ENCODE measurements at places on chromosomes 3 and 15. TPM values are rescaled to one million over a fixed set of nuclear protein-coding genes. Genes with fewer than 3 reads are reported as not detected.

DNA sequence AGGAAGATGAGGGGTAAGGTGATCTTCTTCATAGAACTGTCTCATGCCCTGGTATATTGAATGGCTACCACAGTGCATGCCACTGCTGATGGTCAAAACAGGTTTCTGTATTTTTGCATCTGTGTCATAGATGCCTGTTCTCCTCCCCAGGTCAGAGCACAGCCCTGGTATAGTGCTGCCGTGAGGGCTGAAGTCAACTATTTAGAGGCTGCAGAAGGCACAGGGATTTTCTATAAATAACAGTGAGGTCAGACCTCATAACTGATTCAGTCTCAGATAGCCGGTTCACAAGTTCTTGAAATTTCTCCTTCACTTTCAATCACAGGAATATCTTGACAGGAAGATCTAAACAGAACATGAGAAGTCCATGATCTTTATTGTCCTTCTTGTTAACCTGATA is 99.2 kb upstream of the NUDT16 start:
- DNase-seq = no peak

GRCh38 chr15:50100486-50100885 is 18.5 kb downstream of the ATP8B4 start:
- no peak for DNase-seq

DNA sequence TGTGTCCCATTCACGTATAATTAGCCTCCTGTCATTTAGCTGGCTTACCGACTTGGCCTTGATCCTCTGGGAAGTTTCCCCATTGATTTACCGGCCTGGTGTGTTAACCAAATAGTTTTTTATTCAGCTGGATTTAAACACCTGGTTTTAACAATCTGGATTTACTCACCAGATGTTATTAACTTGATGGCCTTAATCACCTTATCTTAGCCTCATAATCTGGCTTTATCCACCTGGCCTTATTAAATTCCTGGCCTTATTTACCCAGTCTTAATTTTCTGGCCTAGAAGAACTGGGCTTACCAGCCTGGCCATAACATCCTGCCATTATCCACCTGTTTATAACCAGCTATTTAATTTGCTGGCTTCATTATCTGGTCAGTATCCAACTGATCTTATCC is 89.9 kb downstream of the IL12A start:
- no peak for DNase-seq

- no peak for DNase-seq
Measured at GRCh38 chr3:178971614-178972013, 100.0 kb downstream of the ZMAT3 start.

DNA sequence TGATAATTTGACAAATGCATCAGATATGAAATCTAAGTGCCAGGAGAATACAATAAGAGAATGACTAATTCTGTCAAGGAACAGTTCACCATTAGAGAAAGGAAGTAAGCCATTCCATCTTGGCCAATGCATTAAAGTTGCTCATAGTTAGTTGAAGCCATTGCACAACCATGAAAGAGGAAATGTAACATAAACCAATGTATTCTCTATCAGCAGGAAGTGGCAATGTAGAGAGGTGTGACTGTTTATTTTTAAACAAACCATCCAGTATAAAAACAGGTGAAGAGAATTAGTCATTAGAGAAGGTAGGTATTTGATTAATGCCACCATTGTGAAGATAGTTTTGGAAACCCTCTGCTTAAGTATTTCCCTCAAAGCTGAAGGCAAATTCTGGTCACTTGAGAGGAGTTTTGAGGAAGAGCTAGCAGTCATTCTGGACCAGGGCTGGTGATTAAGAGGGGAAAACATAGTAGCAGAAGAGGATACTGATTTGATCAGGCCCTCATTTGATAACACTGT is 10.7 kb upstream of the ANXA2 start:
- no peak for DNase-seq

DNA sequence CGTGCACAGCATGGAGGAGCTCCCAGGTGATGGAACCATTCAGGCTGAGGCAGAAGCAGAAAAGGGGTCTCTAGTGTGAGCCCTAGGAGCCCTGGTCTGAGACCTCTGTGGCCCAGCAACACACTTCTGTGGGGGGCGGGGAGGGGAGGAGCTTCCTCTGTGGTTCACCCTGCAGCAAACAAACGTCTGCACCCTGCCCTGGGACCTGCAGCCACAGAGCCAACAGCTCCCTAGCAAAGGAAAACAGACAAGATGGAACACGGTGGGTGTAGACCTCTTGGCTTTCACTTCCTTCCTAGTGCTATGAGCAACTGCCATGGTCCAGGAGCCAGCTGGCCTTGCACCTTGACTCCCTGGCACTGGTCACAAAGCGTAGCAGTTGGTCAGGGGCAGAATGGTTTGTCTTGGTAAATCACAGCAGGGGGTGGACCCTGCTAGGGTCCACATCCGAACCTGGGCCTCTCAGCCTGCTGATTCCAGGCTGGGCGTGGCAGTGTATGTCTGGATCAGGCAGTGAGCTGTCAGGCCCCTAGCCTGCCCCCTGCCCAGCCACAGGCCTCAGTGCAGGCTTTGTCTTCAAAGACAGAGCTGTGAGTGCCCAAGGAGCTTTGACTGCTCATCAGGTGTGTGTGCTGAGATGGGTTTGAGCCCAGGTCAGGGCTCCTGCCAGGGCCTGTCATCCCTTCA is 6.7 kb downstream of the AMIGO3 start:
- no peak for DNase-seq

GRCh38 chr3:39443530-39443929 is 23.9 kb upstream of the MOBP start:
- DNase-seq = no peak

DNA sequence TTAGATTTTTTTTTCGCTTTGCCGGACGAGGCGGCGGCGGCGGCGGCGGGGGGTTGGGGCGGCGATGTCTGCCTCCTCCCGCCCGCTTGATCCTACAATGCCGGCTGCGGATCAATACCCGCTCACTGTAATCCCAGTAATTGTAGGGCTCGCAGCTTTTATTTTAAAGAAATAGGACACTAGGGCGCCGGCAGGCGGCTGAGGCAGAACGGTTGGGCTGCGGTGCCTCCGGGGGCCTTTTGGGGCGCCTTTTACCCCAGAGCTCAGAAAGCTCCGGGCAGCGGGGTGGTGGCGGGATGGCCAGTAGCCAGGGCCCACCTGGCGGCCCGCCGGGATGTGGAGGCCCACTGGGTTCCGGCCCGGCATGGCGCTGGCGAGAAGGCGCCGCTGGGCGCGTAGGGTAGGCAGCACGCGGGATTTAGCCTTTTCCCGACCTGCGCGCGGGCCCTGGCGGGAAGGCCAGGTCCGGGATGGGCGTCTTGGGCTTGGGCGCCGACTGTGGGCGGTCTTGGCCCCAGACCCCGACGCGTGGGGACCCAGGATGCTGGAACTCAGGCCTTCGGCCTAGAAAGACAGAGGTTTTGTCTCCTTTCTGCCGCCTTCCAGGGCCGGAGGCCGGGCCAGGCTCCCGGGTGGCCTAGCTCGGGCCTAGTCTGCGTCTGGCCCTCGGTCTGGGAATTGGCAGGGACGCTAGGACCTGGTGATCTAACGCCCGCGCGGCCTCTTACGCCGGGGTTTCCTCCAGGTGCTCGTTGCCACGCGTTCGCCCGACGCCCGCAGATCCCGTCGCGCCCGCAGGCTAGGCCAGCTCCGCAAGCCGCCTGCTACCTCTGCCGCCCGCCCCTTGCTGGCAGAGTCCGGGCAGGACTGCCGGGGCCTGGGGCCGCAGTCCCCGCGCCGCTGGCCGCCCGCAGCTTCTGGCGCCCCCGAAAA is 15.5 kb upstream of the ONECUT1 start:
- DNase-seq = no peak

DNA sequence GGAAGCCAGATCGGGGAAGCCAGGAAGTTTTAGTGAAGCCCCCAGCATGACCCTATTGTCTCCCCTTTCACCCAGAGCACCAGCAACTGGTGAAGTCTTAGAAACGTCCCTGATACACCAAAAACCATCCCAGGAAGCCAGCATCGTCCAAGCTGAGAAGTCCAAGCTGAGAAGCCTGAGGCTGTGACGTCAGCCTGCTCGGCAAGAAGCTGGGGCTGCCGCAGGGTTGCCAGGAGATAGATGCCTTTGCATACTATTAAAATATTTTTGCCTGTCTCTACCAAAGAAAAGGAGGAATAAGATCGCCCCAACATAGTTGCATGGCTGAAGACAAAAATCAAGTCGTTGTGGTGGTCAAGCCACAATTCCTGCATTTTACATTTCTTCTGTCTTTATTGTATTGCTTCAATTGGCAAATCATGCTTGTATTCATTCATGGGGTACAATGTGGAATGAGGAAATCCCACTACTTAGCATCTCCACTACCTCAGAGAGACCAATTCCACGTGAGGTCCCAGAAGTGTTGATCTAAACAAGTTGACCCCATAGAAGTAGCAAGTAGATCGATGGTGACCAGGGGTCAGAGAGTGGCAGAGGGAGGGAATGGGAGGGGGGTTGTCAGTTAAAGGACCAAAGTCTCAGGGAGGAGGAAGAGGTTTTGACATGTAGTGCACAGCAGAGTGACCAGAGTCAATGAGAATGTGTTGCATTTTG is 19.6 kb upstream of the EMC3 start:
- no peak for DNase-seq

DNA sequence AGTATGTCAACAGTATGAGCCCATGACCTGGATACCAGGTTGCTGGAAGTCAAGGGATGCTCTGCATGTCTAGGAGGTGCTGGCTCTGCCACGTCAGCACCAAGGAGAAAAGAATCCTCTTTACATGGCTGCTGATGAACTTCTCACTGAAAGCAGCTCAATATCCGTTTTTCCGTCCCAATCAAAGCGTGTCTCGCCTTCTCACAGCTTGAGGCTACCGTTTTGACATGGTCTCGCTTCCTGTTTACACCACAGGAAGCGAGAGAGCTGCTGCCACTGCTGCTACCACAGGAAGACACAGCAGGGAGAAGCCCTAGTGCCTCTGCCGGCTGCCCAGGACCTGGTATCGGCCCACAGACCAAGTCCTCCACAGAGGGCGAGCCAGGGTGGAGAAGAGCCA is 27.3 kb downstream of the STARD5 start:
- DNase-seq = no peak

- peak; percentile 68 for DNase-seq
Measured at GRCh38 chr15:73700041-73700842, 16.1 kb downstream of the CD276 start.

DNA sequence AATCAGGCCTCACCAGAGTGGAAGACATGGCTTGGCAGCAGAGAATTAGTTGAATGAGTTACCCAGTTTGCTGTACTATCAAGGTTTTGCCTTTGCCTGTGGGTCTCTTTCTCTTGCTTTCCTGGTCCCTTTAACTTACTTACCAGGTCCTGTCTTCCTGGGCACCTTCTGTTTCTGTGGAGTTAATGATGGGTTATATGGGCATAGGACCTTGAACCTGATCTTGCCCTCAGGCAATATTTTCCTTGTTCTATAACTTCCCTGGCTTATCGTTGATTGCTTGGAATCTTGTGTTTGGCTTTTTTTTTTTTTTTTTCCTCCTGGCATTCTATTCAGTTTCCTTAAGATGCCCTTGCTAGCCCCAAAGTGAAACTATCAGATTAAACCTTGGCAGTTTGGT is 106.8 kb downstream of the HHLA2 start:
- DNase-seq = no peak

- no peak for DNase-seq
Measured at GRCh38 chr3:87082796-87083440, 92.0 kb upstream of the VGLL3 start.

GRCh38 chr3:27686642-27687041 is 35.5 kb downstream of the EOMES start:
- DNase-seq = no peak

- no peak for DNase-seq
Measured at GRCh38 chr3:161275919-161276318, 54.8 kb downstream of the NMD3 start.

DNA sequence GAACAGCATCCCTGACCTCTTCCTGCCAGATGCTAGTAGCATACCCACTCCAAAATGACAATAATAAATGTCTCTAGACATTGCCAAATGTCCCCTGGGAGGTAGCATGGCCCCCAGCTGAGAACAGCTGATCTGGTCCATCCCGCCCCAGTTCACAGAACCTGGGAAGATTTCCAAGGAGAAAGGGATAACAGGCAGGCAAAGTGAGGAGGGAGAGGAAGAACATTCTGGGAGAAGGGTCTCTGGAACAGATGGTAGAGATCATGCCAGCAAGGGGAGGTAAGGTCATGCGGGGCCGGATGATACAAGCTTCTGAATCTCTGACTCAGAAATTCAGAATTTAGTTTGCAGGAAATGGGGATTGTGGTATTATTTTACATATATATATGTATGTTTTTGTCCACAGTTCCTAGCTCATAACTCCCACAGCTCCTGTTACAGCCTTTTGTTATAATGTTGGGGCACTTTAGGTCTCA is 192.7 kb downstream of the SUCLG2 start:
- no peak for DNase-seq

DNA sequence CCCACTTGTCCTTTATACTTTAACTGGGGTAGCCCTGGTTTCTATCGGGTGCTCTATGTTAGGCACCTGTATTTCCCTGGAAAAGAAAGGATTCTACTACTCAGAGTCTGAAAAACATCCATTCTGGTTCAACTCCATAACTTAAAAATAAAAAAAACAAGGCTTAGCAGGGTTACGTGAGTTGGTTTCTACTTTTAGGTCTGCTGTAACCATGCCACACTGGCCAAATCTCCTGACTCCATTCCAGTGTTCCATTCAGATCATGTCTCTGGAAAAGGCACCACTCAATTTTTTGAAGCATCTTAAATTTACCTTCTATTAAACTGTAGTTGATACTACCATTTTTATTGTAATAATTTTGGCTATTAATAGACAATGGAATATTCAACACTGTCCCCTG is 62.1 kb downstream of the CAPN3 start:
- no peak for DNase-seq

DNA sequence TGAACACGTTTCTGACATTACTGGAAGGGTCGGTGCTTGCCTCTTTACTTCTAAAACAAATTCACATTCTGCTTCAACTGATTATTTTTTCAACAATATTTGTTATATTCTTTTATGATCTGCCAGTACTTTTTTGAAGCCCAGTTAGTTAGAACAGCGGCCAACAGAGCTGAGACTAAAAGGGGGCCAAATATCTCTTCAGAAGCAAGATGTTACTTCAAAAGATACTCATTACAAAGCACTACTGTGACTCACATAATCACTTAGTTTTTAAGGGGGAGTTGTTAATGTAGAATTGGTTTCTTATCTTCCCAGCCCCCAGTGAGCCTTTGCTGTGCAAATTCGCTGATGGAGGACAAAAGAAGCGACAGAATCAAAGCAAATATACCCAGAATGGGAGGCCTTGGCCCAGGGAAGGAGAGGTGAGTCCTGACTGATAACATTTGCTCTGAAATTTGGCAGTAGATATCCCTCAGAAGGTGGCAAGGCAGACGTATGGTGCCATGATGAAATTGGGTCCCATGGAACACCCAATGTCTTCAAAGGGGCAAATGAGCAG is 587.8 kb downstream of the RBMS3 start:
- no peak for DNase-seq

- DNase-seq = no peak
Measured at GRCh38 chr3:191470545-191470944, 9.6 kb downstream of the PYDC2 start.

The CDCP1 gene
- 1.8 TPM for polyA plus RNA-seq

The KY gene
- 1.5 TPM for polyA plus RNA-seq

The ANKRD34C gene
- 0.04 TPM for polyA plus RNA-seq

The CPN2 gene
- 0.11 TPM for polyA plus RNA-seq

The SUCLG2 gene
- 101 TPM for polyA plus RNA-seq
